Large intestine (tissue), 12 donors: ENCODE measurements at places on chromosomes 11 and 22.

DNA sequence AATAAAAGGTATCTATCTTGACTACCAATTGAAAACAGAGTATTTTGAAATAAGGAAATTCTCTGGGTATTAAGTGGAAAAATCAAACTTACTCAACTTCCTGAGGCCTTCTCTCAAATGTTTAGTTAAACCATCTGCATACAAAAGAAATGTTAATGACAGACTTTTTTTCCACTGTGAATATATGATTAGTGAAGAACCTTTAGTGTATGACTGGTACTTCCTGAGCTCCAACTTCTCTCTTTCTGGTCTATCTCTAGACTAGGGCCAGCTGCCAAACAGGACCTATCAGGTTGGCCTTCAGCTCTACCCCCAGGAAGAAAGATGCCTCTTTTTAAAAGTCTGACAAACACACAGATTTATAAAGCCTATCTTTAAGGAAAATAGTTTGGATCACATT is 68.8 kb upstream of the SCUBE2 start:
- DNase-seq: no peak

DNA sequence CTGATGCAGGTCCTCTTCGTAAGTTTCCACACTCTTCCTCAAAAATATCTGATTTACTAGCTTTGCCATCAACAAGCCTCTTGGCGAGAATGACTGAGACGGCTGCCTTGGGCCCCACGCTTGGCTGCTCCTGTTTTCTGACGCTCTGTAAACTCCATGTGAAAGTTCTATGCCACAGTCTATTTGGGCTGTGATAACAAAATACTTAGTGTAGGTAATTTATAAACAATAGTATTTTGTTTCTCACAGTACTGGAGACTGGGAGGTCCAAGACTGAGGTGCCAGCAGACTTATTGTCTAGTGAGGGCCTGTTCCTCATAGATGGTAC is 123.2 kb upstream of the SORL1-AS1 start:
- DNase-seq: no peak

GRCh38 chr11:107018219-107018901 is at the start of gene GUCY1A2:
TSS of gene GUCY1A2 (minus strand) at chr11:107018476. CDS start at chr11:107018055, 421 bp downstream.
- DNase-seq: peak; percentile 26

GRCh38 chr11:47162426-47162825 is 14.3 kb downstream of the ARFGAP2 start:
- DNase-seq: no peak

DNA sequence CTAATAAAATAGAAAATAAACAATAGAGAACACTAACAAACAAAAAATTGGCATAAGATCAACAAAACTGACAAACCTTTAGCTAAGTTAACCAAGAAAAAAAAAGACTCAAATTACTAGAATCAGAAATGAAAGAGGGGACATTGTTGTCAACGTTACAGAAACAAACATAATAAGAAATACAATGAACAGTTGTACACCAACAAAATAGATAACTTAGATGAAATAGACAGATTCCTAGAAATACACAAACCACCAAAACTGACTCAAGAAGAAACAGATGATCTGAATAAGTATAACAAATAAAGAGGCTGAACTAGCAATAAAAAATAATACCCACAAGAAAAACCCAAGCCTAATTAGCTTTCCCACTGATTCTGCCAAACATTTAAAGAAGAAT is 34.7 kb upstream of the TMPRSS4 start:
- no peak for DNase-seq

GRCh38 chr11:19817870-19818269 is 105.2 kb downstream of the NAV2 start:
- DNase-seq: no peak

- DNase-seq: no peak
These were observed 12.7 kb downstream of the SMCO4 start for GRCh38 chr11:93530468-93530826.

- DNase-seq: no peak
These were observed 238.2 kb downstream of the FAT3 start for GRCh38 chr11:92462821-92463220.

DNA sequence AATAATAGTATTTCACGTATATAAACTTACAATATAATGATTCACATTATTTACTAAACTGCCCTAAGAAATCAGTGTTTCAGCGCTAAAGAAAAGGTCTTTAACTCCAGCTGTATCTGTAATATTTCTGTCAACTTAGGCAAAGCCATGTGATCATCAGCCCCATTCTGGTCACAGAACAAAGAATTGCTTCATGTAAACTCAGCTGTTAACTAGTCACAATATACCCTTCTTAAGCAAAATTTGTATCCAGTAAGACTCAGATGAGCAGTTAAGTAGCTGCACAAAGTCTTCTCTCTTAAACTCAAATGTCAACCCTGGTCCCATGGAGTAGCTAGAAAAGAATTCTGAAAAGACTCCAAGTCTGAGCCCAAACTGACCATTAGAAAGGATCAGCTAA is 26.6 kb downstream of the HPS5 start:
- DNase-seq: no peak

DNA sequence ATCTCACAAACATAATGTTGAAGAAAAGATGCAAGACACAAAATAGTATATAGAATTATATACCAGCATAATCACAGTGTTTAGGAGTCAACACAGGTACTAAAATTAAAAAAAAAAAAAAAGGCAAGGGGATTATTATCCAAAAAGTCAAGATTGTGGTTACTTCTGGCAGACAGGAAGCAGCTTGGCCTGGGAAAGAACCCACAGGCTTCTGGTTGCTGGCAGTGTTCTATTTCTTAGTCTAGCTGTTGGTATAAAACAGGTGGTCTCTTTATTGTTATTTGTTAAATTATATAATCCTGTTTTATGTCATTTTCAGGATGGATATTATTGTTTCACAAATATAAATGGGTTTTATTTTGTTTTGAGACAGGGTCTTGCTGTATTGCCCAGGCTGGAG is 54.0 kb downstream of the C11orf58 start:
- no peak for DNase-seq

DNA sequence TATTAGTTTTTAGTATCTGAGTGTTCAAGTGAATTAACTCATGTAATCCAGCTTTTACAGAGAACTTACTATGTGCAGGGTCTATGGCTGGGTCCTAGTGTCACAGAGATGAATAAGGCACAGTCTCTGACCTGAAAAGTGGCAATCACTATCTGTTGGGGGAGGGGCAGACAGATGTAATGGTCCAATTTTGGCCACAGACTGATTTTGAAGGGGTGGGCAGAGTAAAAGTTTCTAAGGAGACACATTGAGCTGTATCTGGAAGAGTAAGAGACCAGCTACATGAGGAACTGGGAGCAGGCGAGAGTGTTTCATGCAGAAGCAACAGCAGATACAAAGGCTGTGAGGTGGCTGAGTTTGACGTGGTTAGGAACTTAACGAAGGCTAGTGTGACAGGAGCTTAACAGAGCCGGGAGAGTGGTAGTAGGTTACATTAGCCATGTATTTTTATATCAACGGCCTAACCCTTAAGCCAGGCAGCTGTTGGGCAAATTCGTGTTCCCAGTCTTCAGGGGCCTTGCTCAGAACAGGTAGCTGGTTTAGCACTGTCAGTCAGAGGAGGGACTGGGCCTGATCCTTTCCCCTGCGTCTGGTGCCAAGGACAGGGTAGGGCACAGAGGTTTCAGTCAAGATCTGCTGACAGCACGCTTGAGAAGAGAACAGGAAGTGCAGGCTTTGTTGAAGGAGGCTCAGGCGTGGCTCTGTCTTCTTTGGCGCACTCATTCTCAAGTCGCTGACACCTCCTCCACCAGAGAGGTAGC is 1.4 kb upstream of the STIM1 start:
- DNase-seq: no peak

GRCh38 chr11:74989260-74989638 is 516 bp downstream of the NEU3 start:
- DNase-seq: no peak

GRCh38 chr22:40202225-40202944 is 24.7 kb downstream of the TNRC6B start:
- DNase-seq: no peak

DNA sequence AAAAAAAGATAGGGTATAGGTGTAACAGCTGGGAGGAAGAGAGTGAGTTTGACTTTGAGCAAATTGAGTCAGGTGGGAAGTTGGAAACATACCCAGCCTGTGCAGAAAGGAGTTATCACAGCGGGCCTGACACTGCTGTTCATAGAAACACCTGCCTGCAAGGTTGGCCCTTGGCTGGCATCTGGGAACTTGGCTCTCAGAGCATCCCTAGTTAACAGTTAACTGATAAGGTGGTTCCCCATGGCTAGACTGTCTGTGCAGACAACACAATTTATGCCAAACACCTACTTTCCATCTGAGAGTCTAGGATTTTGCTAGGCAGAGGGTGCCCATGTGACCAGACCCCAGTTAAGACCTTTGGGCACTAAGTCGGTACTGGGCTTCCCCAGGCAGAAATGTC is 31.4 kb downstream of the ADAMTS8 start:
- no peak for DNase-seq

DNA sequence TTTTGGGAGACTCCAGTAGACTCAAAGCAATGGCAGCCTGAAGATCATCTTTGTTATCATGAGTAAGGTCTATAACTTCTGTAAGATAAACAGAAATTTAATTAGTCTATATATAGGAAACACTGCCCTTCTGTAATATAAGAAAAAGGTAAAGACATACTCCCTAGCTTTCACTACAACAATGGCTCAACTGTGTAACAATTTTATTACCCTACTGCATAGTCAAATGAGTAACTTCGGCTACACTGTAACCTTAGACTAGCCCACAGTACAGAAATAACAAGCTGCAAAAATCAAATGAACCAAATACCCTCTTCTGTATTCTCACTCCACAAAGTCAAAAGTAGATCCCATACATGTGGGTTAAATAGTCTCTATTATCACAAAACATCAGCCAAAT is 33.7 kb downstream of the USP28 start:
- DNase-seq: no peak

- DNase-seq: peak; percentile 27
These were observed 3.1 kb upstream of the COMMD9 start for GRCh38 chr11:36292311-36292722.

DNA sequence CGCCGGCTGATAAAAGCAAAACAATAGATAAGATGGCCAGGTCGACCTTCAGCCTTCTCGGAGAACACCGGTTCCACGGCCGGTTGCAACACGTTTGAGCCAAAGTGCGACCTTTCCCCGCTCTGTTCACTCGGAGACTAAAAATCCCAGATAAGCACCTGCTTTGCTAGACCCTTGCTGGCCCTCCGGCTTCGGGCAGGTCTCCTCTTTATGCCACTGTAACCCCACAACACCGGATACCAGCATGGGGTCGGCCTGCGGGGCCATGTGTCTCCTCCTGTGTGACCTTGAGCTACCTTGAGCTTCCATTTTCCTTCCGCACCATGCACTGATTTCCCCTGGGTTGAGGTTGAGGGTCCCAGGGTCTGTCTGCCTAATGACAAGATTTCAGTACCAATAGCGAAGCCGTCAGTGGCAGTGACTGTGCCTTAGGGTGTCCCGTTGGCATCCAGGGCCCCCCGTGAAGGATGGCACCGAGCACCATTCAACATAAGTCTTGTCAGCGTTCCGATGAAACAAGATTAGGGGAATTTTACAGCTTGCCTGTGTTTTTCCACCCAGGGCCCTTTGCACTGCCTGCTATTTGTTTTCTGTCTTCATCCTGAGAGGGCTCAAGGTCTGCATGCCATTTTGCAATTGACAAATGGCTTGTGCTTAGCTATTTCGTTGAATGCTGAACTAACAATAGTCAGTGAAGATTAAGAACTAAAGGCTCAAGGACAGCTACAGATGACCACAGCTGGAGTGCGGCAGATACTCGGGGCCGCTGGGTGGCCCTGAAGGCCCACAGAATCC is 118.6 kb downstream of the KCNQ1 start:
- peak; percentile 44 for DNase-seq

DNA sequence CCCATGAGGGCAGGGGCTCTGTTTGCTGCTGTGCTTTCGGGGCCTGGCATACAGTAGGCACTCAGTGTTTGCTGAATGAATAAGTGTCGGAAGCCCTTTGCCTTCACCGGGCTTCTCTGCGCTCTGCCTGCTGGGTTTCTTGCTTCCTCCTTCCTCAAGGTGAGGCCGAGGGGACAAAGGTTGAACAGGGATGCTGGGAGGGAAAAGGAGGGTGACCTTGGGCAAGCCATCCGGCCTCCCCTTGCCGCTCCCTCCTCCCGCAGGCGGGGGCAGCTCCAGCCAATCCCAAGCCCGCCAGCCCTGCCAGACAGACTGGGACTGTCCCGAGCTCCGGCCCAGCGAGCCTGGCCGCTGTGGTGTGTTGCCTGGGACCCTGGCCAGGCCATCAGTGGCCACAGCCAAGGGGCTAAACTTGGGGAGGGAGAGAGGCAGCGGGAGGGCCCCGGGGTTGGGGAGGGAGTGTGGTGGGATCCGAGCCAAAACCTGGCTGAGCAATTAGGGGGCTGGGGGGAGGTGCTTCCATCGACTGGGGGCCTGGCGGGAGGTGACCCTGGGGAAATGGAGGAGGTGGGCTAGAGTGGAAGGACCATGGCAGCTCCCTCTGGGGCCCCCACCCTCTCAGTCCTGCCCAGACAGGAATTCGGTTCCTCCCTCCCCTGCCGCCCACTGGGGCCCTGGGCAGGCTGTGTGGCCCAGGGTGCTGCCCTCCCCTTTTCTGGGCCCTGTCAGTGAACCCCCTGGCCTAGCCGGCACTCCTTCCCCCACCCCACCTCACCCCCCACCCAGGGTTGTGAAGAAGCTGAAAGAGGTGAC is 3.4 kb upstream of the RCOR2 start:
- peak; percentile 97 for DNase-seq

DNA sequence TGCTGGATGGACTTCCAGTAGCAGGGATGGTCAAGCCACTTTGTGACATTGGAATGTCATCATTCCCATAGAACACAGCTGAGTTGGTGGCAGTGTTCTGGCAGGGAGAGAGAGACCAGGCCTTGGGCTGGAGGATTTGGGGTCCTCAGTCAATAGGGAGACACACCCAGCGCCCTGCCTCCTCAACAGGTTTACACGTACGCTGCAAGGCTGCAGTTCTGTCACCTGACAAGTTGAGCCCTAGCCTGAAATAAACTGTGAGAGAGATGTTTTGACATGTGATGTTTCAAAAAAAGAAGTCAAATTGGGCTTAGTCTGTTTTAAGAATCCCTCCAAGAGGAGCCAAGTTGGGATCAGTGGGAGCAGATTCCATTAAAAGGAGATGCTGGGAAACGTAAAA is 42.9 kb upstream of the CRYBB3 start:
- DNase-seq: no peak

- DNase-seq: no peak
These were observed 5.9 kb upstream of the OR10V1 start for GRCh38 chr11:59719556-59719955.

DNA sequence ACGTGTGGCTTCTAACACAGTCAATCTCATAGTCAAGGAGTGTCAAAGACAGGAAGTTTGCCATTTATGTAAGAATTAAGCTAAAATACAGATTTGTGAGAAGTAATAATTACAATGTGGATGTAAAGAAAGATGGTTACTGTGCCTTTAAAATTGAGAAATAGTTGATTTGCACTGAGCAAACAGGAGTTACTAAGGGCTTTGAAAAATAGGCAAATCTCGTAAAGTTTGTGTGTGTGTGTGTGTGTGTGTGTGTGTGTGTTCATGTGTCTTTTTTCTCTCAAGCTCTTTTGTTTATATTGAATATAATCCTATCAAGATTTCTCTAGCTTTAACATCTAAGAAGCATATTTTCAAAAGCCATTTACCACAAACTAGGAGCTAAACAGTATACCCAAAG is 2284.5 kb downstream of the LRRC4C start:
- DNase-seq: no peak
